ENCODE measurements at places on chromosomes 6 and 20.

- DNase-seq, result no peak
These were observed 65.4 kb upstream of the RIN2 start for GRCh38 chr20:19692685-19693119.

DNA sequence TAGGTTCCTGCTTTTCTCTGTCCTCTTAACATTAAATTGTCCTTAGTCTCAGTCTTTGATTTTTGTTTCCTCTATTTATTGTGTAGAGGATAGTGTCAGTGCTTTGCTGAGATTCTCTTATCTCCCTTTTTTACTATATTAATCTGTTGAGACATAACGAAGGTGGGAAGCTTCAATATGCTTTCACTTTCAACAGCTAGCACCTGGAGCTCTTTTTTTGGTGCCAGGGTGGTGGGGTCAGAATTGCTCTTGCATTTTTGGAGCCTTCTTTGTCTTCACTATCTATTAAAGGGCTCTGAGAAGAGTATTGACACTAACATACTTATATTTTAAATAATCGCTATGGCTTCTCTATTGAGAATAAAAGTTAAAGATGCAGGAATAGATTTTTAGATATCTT, 97.1 kb upstream of the EPHA7 start:
- no peak for DNase-seq

DNA sequence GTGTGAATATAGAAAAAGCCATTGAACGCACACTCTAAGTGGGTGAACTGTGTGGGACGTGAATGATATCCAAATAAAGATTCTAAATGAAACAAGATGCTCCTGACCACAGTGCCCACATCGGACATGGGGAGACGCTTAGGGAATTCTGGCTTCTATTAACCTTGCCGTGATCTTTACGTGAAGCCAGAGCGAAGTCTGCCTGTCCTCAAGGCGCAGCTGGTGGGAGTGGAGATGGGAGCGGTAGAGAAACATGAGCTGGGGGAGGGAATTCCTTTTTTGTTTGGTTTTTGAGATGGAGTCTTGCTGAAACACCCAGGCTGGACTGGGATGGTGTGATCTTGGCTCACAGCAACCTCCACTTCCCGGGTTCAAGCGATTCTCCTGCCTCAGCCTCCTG, 46.0 kb downstream of the VSTM2L start:
- no peak for DNase-seq

GRCh38 chr6:31053873-31054272, 43.6 kb downstream of the MUC22 start:
- DNase-seq, result no peak

DNA sequence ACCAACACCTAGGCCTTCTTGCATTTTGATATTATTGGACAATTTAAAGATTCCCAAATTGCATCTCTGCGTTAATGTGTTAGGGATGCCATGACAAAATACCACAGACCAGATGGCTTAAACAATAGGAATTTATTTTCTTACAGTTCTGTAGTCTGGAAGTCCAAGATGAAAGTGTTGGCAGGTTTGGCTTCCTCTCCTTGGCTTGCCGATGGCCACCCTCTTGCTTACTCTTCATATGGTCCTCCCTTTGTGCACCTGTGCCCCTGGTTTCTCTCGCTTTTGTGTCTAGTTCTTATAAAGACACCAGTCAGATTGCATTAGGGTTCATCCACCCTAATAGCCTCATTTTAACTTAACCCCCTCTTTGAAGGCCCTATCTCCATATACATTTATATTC, 842.4 kb upstream of the FLRT3 start:
- DNase-seq, result no peak

- DNase-seq, result no peak
These were observed 55.6 kb downstream of the PTPRK start for GRCh38 chr6:128464790-128465189.

DNA sequence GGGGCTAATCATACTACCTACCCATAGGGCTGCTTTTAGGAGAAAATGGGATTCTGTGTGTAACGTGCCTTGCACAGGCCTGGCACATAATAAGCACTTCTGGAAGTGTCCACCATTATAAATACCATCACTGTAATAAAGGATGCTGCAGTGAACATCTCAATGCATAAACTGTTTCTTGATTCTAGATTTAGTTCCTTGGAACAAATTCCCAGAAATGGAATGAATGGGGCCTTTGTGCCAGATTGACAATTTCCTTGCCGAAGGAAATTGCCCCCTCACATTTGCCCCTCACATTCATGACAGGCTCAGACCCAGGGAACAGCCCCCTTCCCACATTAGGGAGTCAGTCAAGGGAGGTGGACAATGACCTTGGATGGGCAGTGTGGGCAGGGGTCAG, 29.2 kb downstream of the BPIFB4 start:
- DNase-seq, result no peak

GRCh38 chr6:155473741-155474140, 18.1 kb upstream of the NOX3 start:
- DNase-seq, result no peak

- no peak for DNase-seq
These were observed 24.9 kb downstream of the PPP1R16B start for GRCh38 chr20:38830356-38830755.

- no peak for DNase-seq
These were observed 637.4 kb upstream of the MARCKS start for GRCh38 chr6:113219783-113220182.

DNA sequence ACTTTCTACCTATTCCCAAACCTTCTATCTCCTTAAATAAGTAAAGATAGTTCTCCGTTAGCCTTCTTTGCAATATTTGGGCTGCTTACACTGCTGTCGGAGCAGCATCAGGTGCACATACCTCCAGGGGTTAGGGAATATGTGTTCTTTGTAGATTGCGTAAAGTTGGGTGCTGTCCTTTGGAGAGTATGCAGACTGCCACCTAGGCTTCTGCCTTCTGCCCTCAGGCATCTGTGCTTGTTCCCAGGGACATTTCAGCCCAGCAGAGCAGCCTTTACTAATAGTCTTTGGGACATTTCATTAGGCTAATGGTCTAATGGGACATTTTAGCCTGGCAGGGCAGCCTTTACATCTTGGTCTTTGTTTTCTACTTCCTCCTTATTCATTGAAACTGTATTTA, 260.6 kb downstream of the TPBG start:
- no peak for DNase-seq

DNA sequence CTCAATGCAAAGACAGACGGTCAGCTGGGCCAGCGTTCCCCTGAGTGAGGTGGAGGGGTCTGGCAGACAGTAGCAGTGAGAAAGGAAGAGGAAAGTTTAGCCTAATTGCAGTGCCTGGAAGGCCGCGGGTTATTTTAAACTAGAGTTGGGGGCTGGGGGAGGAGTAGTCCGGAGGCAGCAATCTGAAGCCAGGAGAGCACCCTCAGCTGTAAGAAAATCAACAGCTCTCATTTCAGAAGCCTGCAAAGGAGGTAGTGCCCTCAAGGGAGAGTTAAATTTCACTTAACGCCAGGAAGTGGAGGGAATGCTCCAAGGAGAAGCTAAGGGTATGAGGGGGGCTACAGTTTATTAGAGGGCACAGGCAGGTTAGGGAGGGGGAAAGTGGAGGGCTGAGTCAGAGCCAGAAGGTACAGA, 26.9 kb downstream of the RING1 start:
- no peak for DNase-seq

DNA sequence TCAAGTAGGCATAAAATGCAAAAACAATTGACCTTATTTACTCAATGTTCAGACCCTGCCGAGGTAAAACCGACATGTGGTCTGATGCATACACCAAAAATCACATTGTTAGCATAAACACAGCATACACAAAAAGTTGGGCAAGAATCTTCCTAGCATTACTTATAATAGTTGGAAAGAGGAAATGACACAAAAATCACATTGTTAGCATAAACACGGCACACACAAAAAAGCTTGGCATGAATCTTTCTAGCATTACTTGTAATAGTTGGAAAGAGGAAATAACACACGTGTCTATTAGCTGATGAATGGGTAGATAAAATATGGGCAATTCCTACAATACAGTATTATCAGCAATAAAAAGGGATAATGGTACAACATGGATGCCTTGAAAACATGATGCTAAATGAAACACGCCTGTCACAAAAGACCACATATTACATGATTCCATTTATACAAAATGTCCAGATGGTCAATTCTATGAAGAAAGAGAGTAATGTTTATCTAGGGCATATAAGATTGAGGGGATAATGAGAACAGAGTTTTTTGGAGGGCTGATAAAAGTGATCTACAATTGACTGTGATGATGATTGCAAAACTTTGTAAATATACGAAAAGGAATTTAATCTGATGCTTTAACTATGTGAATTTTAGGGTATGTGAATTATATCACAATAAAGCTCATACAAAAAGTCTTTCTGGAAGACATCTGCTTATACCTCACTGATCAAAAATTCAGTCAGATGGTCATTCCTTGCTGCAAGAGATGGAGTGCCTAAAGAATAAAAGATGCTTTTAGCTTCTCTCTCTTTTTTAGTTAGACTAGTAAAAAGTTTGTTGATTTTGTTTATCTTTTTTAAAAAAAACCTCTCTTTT, 1019.5 kb upstream of the CITED2 start:
- no peak for DNase-seq

- no peak for DNase-seq
These were observed 41.7 kb downstream of the SUMO4 start for GRCh38 chr6:149441740-149442139.

DNA sequence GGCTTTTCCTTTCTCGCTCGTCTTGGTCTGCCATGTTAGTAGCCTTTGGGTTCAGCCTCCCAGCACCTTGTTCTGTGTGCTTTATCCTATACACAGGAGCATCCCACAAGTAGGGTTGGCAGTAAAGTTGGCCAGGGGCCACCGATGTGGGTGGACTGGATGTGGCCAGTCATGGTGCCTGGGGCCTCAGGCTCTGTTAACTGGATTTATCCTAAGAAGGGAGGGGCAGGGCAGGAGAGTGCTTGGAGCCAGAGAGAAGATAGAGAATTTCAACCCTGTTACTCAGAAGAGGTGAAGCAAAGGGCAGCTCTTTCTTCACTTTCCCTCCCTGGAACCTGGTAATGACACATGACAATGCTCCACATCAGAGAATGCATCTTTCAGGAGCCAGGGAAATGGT, 14.1 kb upstream of the SIRPB2 start:
- DNase-seq, result no peak

DNA sequence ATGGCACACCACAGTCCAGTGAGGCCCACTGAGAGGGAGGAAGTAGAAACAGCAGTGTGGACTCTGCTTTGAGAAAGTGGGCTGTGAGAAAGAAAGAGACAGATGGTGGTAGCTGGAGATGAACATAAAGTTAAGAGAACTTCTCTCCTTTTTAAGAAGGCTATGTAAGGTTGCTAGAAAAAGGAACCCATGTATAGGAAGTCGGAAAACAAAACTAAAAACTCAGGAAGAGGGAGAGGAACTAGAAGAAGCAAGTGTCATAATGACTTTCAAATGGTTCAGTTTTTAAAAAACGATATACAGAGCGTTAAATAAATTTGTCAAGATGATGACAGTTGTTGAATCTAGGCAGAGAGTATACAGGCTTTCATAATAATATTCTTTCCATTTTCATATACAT, 25.4 kb upstream of the GMNN start:
- no peak for DNase-seq

GRCh38 chr20:58950603-58951002, 30.5 kb upstream of the NELFCD start:
- no peak for DNase-seq

DNA sequence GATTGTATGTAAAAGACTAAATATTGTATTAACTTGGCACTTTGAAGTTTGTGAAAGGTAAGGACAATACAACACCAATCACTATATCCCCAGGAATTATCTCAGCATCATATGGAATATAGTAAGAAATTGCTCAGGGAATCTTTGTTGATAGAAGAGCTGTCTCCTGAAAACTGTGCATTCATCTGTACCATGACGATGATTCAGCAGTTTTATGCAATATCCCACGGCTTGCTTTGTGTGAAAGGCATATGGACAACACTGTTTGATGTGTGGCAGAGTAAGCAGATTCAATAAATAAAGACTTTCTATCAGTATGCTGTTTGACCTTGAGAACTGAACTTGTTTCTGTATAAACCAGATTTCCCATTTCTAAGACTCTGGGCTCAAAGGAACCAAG, 147.5 kb upstream of the PLN start:
- DNase-seq, result no peak

DNA sequence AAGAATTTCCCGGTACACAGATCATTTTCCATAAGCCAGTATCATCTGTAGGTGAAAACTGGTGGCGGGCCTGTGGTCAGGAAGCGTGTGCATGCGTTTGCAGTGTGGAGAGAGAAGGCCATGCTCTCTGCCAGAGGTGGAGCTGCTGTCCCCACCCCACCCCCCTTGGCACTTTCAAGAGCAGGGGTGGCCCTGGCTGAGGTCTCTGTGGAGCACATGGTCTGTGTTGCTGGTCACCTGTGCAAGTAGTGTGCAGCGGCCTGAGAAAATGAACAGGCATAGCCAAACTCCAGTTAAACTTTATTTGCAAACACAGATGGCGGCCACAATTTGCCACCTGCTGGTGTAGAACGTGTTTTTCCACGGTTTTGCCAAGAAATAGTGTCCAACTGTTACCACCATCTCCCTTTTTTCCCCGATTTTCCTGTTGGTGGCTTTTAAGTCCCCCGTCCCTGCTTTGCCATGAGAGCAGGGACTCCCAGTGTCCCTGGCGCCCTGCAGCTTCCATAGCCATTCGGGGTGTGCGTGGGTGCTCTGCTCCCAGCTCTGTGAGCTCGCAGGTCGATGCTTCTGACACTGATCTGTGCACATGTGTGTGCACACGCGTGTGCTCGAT, 2.5 kb downstream of the ADRM1 start:
- DNase-seq, result no peak

- DNase-seq, result no peak
These were observed 29.2 kb downstream of the AFDN start for GRCh38 chr6:167855825-167856425.

GRCh38 chr20:46704714-46705377, 4.6 kb upstream of the SLC2A10 start:
- DNase-seq, result no peak

GRCh38 chr6:75202676-75203131, 3.1 kb downstream of the COL12A1 start:
- no peak for DNase-seq

DNA sequence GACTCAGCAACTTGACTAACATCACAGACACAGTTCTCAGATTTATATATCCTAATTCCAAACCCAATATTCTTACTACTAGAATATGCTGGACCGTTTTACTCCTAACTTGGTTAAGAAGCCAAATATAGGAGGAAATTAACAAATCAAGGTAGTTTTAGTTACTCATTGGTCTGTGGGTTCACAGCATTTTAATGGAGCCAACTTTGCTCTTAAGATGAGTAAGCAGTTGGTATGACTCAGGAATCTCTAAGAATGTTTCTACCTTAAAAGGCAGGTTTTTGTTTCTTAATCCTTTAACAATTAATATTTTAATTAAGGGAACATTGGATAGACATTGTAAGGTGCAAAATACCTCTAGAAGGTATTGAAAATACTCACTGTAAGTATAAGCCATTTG, 31.6 kb downstream of the OPRM1 start:
- no peak for DNase-seq

DNA sequence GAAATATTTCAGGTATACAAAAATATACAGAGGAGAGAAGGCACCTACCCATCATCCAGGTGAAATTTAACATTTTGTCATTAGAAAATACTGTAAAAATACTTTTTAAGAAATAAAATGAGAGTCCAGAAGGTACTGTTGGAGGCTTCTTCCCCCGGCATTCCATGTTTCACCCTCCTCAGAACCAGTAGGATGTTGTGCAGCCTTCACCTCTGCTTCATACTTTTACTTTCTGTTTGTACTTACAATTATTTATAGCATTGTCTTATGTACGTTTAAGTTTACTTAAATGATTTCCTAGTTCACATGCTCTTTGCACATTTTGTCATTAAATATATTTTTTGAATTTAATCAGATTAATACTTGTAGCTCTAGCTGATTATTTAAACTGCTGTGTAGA, 30.9 kb downstream of the TMEM200A start:
- no peak for DNase-seq

Data from esophagus squamous epithelium (tissue), 5 donors.